Left colon (tissue), 2 donors: ENCODE measurements at places on chromosomes 3 and 15. TPM values are rescaled to one million over a fixed set of nuclear protein-coding genes. Genes with fewer than 3 reads are reported as not detected.

RTP1 gene
- not detected for total RNA-seq

GRCh38 chr15:60933900-60934885 lies 294.9 kb downstream of the RORA start:
- DNase-seq, result no peak

APEH gene
- total RNA-seq, result 182 TPM

GRCh38 chr3:125440559-125440955 lies 65.4 kb upstream of the ZNF148 start:
- peak; percentile 64 for DNase-seq

DNA sequence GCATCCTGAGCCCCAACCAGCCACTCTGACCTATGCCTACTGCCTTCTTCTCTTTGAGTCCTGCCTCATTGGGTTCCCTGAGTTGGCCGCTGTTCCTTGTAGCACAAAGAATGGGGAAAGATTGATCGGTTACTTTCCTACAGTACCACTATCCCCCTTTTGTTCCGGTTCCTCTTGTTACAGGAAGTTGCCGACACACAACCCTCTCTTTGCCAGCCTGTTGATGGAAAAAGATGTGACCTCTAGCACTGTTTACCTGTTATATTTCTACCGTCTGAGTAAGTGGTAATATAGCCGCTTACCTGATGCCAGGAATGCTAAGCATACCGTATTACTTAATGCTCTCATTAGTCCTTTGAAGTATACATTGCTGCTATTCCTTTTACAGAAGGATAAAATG lies 9.7 kb upstream of the AHSG start:
- no peak for DNase-seq

DNA sequence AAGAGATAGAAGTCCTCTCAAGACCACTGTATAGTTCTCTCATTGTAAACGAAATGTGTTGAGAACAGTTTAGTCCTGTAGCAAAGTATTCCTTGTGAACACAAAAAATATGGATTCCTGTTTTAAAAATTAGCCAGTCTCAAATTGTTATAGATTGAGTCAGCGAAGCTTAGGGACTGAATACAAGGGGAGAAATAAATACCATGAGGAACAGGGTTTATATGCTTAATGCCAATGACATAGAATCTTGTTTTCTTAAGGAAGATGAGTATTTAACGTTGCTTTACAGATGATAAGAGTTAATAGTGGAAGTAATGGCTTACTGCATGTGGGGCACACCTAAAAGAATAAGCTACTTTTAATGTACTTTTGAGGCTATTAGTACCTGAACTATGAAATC lies 37.9 kb downstream of the SETD5 start:
- DNase-seq, result no peak
